ENCODE measurements at places on chromosomes 13 and 19.

DNA sequence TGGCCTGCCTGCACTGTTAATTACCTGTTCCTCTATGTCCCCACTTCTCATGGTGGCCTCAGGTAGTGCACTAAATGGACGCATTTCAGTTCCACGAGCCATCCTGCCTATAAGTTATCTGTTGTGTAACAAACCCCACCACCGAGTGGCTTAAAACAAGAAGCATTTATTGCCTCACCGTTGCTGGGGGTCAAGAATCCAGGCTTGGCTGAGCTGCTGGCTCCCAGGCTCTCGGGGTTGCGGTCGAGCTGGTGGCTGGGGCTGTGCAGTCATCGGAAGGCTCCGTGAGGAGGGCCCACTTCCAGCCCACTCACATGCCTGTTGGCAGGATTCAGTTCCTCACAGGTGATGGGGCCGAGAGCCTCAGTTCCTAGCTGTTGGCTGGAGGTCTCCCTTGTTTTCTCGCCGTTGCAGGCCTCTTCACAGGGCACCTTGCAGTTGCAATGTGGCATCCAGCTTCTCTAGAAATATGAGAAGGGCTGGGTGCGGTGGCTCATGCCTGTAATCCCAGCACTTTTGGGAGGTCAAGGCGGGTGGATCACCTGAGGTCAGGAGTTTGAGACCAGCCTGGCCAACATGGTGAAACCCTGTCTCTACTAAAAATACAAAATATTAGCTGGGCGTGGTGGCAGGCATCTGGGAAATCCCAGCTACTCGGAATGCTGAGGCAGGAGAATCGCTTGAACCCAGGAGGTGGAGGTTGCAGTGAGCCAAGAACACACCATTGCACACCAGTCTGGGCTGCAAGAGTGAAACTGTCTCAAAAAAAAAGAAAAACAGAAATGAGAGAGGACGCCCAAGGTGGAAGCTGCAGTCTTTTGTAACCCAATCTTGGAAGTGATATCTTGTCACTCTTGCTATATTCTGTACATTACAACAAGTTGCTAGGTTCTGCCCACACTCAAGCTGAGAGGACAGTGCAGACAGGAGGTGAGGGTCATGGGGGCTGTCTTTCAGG, 6.5 kb upstream of the PTOV1 start:
- no peak for DNase-seq

GRCh38 chr13:73767747-73768315, 366.4 kb downstream of the KLF12 start:
- no peak for DNase-seq

DNA sequence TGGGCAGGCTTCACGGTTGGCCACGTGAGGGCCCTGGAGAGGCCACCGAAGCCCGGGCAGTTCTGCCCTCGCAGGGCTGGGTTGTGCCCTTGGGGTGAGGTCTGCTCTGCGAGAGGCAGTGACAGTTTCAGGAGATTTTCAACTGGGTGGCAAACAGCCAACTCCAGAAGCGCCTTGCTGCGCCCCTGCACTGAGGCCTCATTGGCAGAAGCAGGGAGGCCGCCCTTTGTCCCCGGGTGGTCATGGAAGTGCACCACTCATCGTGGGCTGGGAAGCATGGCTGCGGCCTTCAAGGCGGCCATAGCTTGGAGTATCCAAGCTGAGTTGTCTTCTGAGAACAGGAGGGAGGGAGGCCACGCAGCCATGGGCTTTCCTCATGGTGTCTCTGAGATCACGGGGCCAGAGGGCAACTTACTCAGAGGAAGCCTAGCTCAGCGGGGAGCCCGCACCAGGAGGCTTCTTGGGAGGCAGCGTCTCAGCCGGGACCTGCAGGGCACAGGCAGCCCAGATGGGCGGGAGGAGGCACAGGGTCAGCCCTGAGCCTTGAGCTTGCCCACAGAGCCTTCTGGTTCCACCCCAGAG, 14.8 kb downstream of the PLEKHJ1 start:
- DNase-seq: no peak

DNA sequence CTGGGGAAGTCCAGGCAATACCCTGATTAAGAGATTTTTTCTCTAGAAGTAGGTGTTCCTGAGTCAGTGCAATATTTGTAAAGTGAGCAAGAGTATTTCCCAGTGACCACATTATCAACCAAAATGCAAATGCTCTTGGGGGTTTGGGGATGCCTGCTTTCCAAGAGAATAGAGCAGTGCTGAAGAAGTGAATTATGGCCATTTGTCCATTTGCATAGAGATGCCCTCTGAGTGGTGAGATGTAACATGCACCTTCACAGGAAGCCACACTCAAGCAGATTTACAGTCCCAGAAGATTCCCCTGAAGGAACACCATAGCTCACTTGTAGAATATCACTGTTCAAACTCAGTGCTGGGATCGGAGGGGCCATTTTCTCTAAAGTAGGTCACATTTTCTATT, 71.8 kb downstream of the TNFSF11 start:
- DNase-seq: no peak

DNA sequence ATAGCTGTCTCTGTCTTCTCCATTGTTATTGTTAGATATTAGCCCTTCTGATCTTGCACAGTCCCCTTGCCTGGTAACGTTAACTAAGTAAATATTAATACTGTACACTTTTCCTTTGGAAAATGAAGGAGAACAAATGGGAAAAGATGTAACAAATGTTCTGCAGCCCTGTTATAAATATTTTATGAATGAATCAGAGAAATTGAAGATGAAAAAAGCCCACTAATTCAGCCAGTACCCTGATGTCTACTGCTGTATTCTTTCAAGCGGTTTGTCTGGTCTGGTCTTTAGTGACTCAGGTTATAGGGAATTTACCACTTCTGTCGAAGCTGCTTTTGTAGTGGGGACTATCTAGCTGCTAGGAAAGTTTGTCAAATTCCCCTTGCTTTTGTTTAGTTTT, 121.0 kb downstream of the COG6 start:
- no peak for DNase-seq

GRCh38 chr19:35436477-35437405, 11.3 kb upstream of the FFAR2 start:
- DNase-seq: peak; percentile 11

DNA sequence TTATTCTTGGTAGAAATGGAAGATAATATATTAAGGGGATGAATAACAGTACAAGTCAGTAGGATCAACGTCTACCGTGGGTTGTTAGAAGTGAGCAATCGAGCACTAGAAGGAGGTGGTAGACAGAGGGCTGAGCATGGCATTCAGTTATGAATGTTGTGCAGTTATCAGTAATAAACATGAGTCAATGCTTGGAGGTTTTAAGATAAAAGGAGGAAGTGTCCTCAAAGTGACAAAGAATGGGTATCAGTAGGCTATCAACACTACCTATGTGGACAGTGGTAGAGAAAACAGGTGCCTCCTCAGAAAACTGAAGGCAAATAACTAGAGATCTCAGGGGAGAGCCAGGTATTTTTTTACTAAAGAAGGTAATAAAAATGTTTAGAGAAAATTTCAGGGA, 1607.0 kb downstream of the PCDH9 start:
- no peak for DNase-seq

GRCh38 chr19:58400316-58400915, 5.0 kb downstream of the RNF225 start:
- DNase-seq: no peak

- DNase-seq: no peak
Measured at GRCh38 chr13:105144020-105144419, 1391.4 kb downstream of the EFNB2 start.

GRCh38 chr13:104357672-104358354, 1291.6 kb upstream of the SLC10A2 start:
- peak; percentile 74 for DNase-seq

DNA sequence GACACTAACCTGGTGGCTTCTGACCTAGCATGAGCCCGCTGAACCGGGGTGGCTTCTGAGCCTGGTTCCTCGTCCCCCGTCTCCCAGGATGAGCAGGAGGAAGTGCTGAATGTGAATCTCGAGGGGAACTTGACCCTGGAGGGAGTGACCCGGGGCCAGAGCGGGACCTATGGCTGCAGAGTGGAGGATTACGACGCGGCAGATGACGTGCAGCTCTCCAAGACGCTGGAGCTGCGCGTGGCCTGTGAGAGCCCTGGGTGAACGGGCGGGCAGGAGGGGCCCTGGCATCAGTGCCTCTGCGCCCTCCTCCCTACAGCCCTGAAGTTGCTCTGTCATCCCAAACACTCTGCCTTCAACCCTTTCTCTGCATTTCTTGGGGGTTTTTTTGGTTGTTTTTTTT, 5.6 kb downstream of the BCAM start:
- no peak for DNase-seq

GRCh38 chr13:57136093-57136492, 4.6 kb upstream of the PRR20A start:
- DNase-seq: no peak

- no peak for DNase-seq
Measured at GRCh38 chr13:99320693-99321481, 13.7 kb upstream of the GPR183 start.

GRCh38 chr19:4624733-4625362, 14.5 kb upstream of the TNFAIP8L1 start:
- DNase-seq: peak; percentile 26

GRCh38 chr13:113338451-113338850, 25.5 kb downstream of the GRTP1 start:
- no peak for DNase-seq

- DNase-seq: no peak
Measured at GRCh38 chr19:2469102-2469914, 6.6 kb upstream of the GADD45B start.

DNA sequence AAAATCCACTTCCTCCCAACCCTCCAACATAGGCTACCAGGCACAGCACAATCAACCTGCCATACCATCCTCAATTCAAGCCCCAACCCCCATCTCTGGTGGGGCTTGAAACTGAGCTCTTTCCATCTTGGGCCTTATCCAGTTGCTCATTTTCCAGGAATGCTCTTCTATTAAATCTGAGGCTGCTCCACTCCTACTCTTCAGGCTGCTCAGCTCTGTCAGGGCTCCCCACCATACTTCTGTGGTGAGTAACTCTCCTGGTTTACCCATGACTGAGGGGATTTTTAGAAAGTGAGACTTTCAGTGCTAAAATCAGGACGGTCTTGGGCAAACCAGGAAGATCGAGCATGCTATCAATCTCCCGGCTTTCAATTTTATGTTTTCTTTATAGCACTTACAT, 512.8 kb downstream of the LMO7 start:
- peak; percentile 20 for DNase-seq

GRCh38 chr13:98927951-98928927, 49.6 kb downstream of the DOCK9 start:
- no peak for DNase-seq

DNA sequence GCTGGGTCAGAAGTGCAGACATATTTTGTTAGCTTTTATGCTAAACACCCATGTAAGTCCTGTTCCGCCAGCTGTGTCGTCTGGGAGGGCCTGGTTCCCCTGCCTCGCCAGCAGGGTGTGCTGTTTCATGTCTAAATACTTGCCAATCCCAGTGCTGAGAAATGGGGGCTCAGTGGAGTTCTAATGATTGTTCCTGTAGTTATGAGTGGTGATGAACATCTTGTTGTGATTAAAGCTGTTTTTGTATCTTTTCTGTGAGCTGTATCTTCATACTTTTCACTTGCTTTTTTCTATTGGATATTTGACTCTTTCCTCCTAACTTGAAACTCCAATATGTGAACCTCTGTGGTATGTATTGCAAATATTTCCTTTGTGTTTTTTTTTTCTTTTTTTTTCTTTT, 32.7 kb downstream of the KDM4B start:
- DNase-seq: peak; percentile 3

GRCh38 chr13:112669881-112670499, 19.8 kb upstream of the ATP11A start:
- DNase-seq: no peak
